ENCODE measurements at places on chromosomes 6 and 20.
A peak's percentile ranks its signal among the peaks of the same experiment; 100 is the strongest.

DNA sequence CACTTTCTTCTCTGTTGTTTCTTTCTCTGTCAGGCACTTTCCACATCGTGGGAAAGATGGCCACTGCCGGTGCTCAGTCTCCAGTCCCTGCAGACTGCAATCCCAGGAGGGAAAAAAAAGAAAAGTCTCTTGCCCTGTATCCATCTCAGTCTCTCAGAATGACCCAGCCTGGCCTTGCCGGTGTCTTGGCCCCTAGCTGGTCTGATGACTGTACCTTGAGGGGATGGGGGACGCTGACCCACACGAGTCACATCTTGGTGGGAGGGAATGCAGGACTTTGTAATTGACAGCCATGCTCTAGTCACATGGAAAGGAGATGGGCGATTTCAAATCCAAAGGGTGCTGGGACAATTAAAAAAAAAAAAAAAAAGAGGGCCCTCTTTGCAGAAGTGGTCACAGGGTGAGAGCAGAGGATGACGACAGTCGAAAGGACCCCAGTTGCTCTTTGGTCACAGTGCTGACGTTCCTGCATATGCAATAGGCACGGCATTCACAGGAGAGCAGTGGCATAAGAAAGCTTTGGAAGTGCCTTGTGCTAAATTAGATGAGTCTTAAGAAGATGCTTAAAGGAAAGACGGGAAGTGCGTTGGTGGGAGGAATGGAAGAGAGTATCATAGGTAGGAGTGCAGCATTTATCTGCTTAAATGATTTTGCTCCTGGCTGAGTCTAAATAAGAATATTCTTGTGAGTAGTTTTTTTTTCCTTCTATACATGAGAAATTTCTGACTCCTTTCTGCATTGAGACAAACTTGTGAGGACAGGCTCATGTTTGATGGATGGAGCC, 63.9 kb upstream of the AKAP12 start:
- DNase-seq = no peak

DNA sequence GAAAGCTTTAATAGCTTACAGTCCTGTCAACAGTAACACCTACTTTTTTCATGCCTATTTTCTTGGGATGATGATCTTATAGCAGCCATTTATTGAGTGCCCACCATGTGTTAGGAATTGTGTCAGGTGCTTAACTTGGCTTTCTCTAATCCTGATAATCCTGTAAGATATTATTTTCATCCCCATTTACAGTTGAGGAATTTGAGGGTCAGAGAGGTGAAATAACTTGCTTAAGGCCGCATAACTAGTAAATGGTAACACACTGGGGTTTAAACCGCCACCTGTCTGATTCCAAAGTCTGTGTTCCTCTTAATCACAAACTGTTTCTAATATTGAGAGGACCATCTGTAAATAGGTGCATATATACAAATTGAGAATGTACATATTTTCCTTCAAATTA, 55.5 kb downstream of the NCOA3 start:
- DNase-seq = no peak

DNA sequence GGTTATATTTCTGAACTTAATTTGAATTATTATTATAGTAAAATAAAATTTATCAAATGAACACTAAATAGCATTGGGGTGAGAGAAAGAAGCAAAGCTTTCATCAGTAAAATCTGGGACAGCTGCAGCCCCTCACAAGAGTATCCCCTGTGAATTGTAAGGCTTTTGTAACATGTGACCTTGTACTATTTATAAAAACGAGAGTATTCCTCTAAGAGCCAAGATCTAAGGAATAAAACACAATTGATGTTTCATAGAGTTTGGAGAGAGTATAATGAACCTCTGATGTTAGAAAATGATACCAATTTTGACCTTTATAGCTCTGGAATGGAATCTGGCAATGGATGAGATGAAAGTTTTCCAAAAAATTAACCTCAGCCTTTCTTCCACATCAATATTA, 617.2 kb upstream of the ID4 start:
- no peak for DNase-seq

- DNase-seq = no peak
Measured at GRCh38 chr6:33754222-33754621, 7.5 kb upstream of the IP6K3 start.

DNA sequence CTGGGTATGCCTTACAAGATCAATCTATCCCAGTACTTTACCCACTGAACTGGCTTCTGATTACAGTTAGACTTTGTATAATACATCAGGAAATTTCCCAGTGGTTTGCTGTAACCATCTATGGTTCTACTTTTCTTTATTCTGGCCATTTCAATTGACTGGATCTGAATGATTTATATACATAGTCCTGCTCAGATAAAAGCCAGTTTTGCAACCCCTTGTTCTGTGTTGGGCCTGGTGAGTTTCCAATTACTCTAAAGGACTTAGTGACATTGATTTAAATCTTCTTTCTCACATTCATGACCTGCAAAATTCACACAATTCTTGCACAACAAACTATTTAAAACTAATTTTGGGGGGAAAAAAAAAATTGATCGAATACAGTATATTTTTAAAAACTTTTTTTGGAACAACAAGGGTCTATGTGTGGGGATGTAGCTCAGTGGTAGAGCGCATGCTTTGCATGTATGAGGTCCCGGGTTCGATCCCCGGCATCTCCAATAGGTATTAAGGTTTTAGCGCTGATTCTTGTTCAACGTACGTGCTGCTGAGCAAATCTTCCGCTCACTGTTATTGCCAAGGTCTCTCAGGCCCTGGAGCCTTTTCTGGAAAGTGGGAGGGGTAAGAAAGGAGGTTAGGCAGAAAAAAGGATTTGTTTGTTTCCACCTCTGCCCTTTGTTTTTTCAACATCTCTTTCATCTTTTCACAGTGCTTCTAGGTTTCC, 117.5 kb downstream of the GPX5 start:
- DNase-seq = peak; percentile 83

GRCh38 chr6:45344900-45345299, 16.8 kb downstream of the RUNX2 start:
- no peak for DNase-seq

DNA sequence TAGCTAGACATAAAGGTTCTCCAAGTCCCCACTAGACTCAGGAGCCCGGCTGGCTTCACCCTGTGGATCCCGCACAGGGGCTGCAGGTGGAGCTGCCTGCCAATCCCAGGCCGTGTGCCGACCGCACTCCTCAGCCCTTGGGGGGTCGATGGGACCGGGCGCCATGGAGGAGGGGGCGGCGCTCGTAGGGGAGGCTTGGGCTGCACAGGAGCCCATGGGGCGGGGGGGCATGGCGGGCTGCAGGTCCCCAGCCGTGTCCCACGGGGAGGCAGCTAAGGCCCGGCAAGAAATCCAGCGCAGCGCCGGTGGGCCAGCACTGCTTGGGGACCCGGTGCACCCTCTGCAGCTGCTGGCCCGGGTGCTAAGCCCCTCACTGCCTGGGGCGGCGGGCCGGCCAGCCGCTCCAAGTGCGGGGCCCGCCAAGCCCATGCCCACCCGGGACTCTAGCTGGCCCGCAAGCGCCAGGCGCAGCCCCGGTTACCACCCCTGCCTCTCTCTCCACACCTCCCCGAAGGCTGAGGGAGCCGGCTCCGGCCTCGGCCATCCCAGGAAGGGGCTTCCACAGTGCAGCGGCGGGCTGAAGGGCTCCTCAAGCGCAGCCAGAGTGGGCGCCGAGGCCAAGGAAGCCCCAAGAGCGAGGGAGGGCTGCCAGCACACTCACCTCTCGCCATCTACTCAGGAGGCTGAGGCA, 26.5 kb upstream of the ID1 start:
- no peak for DNase-seq

- peak; percentile 89 for DNase-seq
Measured at GRCh38 chr6:17865798-17866725, 121.4 kb downstream of the KIF13A start.

DNA sequence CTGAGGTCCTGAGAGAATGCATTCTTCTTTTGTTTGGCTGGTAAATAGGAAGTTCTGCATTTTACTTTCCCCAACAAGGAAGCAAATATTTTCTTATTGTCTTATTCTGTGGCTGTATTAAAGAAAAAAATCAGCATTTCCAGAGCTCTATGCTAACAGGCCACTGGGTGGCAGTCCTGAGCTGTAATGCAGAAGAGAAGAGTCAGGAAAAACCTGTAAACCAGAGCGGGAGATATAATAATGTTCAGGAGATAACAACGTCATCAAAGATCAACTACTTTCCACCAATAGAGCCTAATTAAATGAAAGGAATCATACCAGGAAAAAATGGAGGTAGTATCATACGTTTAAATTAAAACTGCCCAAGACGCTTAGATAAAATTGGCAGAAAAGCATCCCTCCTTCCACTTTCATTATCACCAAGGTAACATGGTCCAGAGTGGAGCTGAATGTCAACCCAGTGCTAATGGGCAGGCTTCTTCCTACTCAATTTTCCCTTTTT, 55.6 kb upstream of the CARMIL1 start:
- peak; percentile 75 for DNase-seq

DNA sequence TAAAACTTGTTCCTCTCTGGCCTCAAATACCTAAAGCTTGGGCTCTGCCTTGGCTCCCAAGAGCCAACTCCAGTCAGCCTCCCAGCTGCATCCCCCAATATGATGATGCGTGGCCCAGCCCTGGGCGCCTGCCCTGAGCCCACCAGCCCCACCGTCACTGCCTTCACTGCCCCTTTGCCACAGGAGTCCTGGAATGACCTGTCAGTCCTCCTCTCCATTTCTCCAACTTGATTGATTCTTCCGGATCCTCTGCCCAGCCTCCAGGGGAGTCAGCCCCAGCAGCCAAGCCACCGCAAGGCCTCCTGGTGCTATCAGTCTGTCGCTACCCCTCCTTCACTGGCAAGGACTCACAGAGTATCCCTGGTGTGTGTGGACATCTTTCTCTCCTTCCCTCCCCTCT, 96.7 kb upstream of the PMEPA1 start:
- DNase-seq = no peak

DNA sequence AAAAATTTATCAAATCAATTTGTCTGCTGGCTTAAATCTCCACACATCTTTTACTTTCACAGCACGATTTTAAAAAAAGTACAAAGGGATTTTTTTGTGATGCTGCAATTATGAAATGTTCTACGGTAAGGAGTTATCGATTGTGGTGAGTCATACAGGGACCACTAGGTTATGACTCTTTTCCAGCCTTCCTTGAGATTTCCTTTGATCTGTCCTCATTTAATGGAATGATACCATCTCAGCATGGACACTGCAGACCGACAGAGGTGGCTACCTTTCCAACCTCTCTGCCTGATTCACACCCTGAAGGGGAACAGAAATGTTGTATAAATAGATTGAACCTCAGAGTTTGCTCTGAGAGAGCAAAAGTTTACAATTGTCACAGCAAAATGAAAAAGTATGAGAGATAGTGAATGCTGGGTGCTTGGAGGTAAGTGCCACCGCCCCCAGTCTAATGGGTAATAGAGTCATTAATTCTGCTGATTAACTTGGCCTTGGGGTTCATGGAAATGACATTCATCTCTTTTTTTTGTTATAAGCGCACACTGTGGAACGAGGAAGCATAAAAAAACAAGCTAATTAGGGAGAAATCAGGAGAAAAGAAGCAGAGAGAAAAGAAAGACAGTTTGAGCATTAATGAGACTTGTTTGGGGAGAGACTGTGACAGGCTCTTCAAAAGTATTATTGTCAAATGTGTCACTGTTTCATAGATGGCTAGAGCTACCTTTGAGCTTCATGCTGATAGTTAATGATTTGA, 306.0 kb downstream of the RNF144B start:
- no peak for DNase-seq

DNA sequence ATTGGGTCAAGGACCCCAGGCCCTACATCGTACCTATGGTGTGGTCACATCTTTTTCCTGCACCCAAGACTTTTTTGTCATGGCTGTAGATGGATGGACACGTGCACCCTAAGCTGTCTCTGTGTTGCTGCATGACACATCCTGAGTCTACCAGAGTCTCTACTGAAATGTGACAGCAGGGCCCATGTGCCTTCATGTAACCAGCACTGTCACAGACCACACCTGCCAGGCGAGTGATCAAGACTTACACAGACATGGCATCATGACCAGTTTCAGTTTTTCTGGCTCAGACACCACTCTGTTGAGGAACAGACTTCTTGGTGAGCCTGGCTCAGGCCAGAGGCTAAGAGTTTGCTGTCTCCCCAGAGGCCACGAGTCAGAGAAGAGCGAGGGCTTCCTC, 7.6 kb downstream of the PRND start:
- DNase-seq = no peak

GRCh38 chr20:29742699-29743100, 1514.8 kb upstream of the DEFB115 start:
- DNase-seq = no peak

DNA sequence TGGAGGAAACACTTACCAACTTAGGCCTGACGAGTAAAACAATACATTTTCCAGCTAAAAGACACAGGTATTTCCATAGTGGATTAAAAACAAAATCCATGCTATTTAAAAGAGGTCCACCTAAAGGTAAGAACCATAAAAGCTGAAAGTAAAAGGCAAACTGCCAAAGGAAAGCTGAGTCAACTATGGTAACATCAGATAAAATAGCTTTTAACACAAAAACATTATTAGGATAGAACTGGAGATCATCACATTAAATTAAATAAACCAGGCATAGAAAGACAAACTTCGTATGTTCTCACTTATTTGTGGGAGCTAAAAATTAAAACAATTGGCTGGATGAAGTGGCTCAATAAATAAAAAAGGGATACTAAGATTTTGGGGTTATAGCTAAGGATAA, 166.8 kb upstream of the SLC22A16 start:
- DNase-seq = peak; percentile 17

GRCh38 chr6:158502263-158502950, 57.5 kb upstream of the TMEM181 start:
- DNase-seq = no peak

Data from fibroblast of skin of right biceps (primary cell).